Stimulated activated CD8-positive, alpha-beta memory T cell treated with anti-CD3 and anti-CD28 coated beads, Interleukin-7, amount 100 ng/mL, for 1 hour (primary cell): ENCODE measurements at places on chromosomes 5 and 9.

DNA sequence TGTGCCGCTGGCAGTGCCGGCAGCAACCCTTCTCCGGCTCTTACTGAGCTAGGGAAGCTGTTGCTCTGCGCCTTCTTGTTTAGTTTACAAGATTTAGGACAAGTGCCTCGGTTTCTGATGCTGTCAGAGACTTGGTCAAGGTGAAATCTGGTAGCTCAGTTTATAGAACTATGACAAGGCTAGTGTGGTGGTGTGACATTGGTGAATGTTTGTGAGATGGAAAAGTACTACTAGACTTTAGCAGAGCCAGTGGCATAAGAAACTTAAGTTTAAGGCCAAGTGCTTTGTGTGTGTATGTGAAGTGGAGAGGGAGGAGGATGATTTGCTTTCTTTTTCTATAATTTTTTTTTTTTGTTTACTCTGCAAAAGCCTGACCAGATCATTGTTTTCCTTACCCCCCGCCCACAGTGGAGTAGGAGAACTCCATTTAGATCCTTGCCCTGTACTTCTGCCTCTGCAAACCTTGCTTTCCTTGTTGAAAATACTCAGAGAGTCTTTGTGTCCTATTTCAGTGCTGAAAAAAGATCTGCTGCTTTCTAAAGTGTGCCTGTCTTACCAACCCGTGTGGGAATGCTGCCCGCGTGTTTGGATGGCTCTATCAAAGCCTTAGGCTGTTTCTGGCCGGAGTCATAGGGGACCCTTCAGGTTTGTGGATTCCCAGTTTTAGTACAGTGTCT is 75.9 kb downstream of the TRIO start:
- no peak for DNase-seq

DNA sequence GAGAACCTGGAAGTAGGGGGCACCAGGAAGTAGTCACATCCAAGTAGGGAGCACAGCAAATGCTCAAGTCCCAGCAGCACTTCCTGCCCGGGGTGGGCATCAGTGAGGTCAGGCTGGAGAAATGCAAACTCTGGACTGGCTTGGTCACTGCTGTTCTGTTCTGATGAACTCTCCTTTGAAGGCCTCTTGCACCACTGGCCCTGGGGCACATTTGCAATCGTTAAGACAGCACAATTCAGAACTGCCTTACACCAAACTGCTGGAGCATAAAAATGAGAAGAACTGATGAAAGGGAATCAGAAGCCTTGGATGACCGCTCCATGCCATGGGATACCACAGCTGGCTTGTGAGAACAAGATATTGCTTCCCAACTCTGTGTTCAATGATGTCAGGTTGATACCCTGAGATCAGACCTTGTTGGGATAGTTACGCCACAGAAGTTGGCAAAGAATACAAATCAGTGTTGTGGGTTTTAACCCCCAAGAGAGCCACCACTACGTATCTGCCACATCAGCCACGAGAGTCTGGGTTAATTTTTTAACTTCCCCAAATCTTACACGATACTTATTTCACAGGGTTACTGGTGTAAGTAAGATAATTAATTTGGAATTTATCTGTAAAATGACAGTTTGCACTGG is 42.3 kb upstream of the ZSWIM6 start:
- DNase-seq = no peak

GRCh38 chr5:138654281-138654867 is 79.2 kb upstream of the HSPA9 start:
- peak; percentile 29 for DNase-seq

GRCh38 chr9:107316795-107317661 is 33.9 kb downstream of the RAD23B start:
- no peak for DNase-seq
